ENCODE measurements at places on chromosomes 3 and 15.

DNA sequence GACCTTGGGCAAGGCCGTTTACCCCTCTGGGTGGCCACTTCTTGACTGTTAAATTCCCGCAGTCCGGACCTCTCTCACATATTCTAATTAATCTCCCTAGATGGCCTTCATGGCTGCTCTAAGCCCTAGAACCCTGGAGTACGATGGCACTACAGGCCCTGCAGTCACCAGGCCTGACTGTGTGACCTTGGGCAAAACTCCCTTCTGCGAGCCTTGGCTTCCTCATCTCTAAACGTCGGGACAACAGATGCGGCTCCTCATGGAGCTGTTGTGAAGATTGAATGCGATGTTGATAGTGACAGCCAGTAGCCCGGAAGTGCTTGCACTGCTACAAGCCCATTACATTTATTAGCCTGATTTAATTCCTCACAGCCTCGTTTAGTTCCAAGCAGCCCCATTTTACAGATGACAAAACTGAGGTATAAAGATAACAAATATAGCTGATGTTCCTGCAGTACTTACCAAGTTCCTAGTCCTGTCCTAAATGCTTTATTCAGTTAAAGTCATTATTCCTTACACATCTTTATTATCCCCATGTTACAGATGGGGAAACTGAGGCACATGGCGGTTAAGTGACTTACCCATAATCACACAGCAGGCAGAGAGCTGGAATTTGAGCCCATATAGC, 10.3 kb downstream of the EPHB3 start:
- DNase-seq: no peak

DNA sequence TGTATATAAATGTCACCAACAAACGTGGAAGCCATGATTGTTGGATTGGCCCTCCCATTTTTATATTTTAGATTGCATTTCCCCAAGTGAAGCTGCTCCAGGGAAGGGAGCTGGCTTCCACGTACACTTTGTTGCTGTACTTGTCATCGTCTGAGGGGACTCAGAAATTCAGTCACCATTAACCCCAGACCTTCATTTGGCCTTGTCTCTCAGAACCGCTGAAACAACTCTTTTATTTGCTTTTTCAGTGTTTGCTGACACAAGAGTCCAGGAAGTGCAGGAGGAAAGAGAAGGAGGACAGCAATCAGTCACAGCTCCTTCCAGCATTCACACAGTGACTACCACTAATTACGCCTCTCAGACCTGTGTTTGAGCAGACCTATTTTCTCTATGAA, 276.5 kb downstream of the TBL1XR1 start:
- no peak for DNase-seq

GRCh38 chr3:137468446-137468845, 295.7 kb upstream of the SOX14 start:
- no peak for DNase-seq

- no peak for DNase-seq
Measured at GRCh38 chr3:185448107-185448506, 50.7 kb downstream of the TMEM41A start.

- DNase-seq: no peak
Measured at GRCh38 chr15:89332446-89332845, 2.2 kb downstream of the POLG start.

DNA sequence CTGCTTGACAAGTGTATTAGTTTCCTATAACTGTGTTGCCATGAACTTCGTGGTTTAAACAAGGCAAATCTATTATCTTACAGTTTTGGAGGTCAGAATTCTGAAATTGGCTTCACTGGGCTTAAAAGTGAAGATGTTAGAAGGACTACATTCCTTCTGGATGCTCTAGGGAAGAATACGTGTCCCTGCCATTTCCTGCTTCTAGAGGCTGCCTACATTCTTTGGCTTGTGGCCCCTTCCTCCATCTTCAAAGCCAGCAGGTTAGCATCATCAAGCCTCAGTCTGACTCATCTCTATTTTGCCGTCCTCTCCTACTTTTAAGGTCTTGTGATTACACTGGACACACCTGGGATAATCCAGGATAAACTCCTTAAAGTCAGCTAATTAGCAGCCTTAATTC, 327.7 kb downstream of the SATB1 start:
- no peak for DNase-seq

- DNase-seq: no peak
Measured at GRCh38 chr3:46383211-46383950, 12.6 kb downstream of the CCR5 start.

DNA sequence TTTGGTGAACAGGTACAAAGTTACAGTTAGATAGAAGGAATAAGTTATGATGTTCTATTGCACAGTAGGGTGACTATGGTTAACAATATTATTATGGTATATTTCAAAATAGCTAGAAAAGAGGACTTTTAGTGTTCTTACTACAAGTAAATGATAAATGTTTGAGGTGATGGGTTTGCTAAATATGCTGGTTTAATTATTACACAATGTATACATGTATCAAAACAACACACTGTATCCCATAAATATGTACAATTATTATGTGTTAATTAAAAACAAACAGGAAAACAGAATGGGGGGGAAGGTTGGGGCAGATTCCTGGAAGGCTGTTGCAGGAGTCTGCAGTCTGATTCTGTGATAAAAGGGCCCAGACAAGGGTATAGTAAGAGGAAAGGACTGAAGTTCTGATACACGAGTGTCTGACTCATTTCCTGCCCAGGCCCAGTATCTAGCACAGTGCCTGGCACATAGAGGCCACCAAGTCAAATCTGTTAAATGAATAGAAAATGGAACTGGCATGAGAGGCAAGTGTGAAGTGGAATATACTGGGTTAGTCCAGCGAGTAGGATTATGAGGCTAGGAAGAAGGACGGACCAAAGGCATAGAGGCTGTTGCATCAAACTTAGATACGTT, 7.2 kb upstream of the ENTPD3 start:
- DNase-seq: no peak

GRCh38 chr3:16516695-16517481, 3.4 kb upstream of the RFTN1 start:
- DNase-seq: peak; percentile 51

DNA sequence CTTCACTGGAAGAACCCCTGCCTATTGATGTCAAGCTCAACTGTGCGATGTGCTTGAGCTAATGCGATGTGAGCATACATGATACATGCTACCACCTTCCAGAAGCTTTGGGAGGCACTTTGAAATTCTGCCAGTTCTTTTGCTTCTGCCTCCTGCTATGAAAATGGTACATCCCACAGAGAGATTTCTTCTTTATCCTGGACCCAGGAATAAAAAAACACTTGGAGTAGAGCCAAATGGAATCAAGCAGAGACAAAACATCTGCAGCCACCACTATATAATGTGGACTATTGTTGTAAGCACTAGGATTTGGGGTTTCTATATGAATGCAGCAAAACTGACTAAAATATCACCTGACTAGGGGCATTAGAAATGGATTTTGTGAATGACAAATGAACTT, 119.9 kb upstream of the GAP43 start:
- no peak for DNase-seq

DNA sequence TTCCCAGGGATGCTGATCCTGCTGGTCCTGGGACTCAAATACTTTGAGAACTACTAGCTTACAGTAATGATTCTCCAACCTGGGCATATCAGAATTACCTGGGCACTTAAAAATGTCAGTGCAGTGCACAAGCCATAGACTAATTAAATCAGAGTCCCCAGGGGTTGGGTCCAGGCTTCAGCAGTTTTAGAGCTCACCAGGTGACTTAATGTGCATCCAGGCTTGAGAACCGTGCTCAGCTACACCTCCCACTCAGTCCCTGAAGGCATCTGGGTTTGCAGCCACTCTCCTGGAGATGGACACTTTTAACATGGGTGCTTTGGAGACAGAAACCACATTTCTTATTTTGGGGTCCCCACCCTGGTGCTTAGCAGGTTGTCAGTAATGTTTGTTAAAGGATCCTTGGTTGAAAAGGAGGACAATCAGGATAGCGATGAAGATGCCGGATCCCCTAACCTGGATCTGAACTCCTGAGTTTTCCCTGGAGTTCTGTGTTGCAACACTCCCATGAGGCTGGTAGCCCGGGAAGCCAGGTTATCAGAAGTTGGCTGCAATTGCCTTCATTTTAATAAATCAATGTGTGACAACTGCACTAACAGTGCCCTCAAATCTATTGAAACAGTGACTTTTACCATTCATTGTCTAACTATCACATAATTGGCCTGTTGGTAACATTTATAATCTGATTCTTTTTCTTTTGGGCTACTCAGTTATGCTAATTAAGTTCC, 48.1 kb downstream of the BFSP2 start:
- no peak for DNase-seq

DNA sequence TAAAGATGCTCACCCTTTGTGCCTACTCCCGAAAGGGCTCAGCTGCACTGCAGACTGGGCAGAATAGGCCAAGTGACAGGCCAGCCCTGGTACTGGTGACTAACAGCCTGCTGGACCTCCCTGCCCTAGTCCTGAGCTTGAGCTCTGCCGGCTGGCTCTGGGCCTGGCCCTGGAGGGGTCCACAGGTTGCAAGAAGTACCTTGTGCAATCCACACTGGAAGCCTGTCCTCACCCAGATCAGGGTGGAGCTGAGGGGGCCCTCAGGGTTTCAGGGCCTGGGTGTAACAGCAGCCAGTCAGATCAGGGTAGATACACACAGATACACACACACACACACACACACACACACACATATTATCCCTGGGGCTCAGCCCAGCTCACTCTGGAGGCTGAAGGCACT, 27.3 kb upstream of the PLA2G4D start:
- no peak for DNase-seq

GRCh38 chr15:51405693-51406523, 64.5 kb downstream of the GLDN start:
- no peak for DNase-seq

DNA sequence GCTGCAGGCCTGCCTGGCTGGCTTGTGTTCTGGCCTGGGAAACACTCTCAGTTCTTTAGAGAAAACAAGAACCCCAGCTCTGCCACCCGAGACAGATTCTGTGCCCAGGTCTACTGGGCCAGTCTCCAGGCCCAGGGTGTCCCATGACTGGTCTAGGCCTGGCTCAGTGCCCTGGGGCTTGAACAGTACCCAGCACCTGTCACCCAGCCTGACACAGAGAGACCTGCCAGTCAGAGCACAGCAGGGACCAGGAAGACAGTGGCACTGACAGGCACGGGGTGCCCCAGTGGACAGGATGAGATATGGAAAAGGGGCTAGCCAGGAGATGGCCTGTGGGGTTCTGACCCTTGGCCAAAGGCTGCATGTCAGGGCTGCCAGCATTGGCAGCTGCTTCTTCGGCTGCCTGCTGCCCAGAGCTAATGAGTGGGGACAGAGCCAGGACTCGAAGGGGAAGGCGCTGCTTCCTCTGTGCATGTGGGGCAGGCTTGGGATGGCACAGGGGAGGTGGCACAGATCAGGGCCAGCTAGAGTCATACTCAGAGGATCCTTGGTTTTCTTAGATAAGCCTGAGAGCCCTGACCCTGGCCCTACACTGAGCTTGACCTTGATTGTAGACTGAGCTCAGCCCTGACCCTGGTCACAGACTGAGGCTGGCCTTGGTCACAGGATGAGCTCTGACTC, 15.1 kb downstream of the CCDC33 start:
- DNase-seq: no peak

- no peak for DNase-seq
Measured at GRCh38 chr15:73758461-73758860, 5.3 kb upstream of the INSYN1 start.

Data from GM04504 (cell line).